ENCODE measurements at places on chromosomes 4 and X. TPM values are rescaled to one million over a fixed set of nuclear protein-coding genes. Genes with fewer than 3 reads are reported as not detected.

The GRPR gene
- not detected for polyA plus RNA-seq

The ARHGAP10 gene
- polyA plus RNA-seq, result 7.0 TPM

The SHOX gene
- not detected for polyA plus RNA-seq

The AKAP14 gene
- not detected for polyA plus RNA-seq

The ZDHHC15 gene
- polyA plus RNA-seq, result not detected

The SLC34A2 gene
- not detected for polyA plus RNA-seq

The SPIN4 gene
- polyA plus RNA-seq, result 3.8 TPM

The CTSO gene
- polyA plus RNA-seq, result 58.1 TPM

The NAP1L2 gene
- 2.5 TPM for polyA plus RNA-seq

The PLXNA3 gene
- 0.20 TPM for polyA plus RNA-seq
